ENCODE measurements at places on chromosomes 4 and X.

- H3K36me3 ChIP-seq, result no peaks in the 10 kb centered on the region
- H3K4me1 ChIP-seq, result peaks cover 39% of the 10 kb centered on the region
- peak overlapping the region; percentile 48 for H3K4me3 ChIP-seq
- H3K27me3 ChIP-seq, result no peaks in the 10 kb centered on the region
- no peak for DNase-seq
Measured at GRCh38 chr4:1171311-1172227, 814 bp downstream of the SPON2 start.

DNA sequence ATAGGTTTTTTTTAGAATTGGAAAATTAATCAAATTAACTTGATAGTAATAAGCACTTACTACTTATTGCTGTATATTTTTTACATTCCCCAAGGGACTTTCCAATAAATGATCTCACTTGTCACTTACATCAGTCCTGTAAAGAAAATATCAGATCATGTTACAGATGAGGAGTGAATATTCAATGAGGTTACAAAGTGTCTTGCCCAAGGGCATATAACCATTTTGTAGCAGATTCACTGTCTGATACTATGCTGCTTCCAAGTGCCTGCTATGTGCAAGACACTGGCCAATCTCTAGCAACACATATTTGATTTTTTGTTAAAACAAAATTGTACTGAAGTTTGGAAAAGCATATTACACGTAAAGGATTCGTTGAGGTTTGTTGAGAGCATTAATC is 1287.7 kb downstream of the FAM133A start:
- H3K27ac ChIP-seq, result no peak overlapping the region
- DNase-seq, result no peak
- H3K4me3 ChIP-seq, result no peak overlapping the region
- no peaks in the 10 kb centered on the region for H3K4me1 ChIP-seq
- H3K27me3 ChIP-seq, result no peaks in the 10 kb centered on the region

GRCh38 chr4:56791316-56791715 is 30.2 kb downstream of the SPINK2 start:
- H3K27me3 ChIP-seq, result no peaks in the 10 kb centered on the region
- no peak for DNase-seq
- H3K4me1 ChIP-seq, result peaks cover 5% of the 10 kb centered on the region
- H3K27ac ChIP-seq, result no peak overlapping the region
- H3K4me3 ChIP-seq, result no peak overlapping the region

DNA sequence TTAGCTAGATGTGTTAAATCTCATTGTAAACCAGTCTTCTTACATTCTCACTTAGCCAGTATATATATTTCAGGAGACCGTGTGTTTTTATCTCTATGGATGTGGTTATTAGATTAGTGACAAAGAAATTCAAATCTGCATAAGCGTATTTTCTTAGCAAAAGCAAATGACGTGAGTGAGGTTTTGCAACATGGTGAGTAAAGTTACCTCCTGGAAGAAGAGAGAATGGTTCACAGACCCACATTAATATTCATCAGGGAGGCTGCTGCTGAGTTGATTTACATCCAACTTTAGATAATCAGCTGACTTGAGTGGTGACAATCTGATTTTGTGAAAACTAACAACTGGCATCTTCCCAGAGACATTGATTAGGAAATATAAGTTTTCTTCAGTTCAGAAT is 589.9 kb upstream of the GALNT7 start:
- no peaks in the 10 kb centered on the region for H3K27me3 ChIP-seq
- H3K4me1 ChIP-seq, result no peaks in the 10 kb centered on the region
- DNase-seq, result no peak
- H3K27ac ChIP-seq, result no peak overlapping the region
- no peaks in the 10 kb centered on the region for H3K36me3 ChIP-seq

GRCh38 chr4:24892778-24893177 is 20.1 kb downstream of the CCDC149 start:
- no peak for DNase-seq
- H3K36me3 ChIP-seq, result no peaks in the 10 kb centered on the region
- no peaks in the 10 kb centered on the region for H3K27me3 ChIP-seq
- no peaks in the 10 kb centered on the region for H3K4me1 ChIP-seq
- no peak overlapping the region for H3K4me3 ChIP-seq

- H3K27me3 ChIP-seq, result no peaks in the 10 kb centered on the region
- peaks cover 10% of the 10 kb centered on the region for H3K4me1 ChIP-seq
- H3K36me3 ChIP-seq, result no peaks in the 10 kb centered on the region
- peak overlapping the region; percentile 19 for H3K27ac ChIP-seq
- H3K4me3 ChIP-seq, result peak overlapping the region; percentile 30
Measured at GRCh38 chrX:69137371-69138117, 27.7 kb downstream of the PJA1 start.

GRCh38 chr4:31071508-31072486 is 351.6 kb downstream of the PCDH7 start:
- H3K27ac ChIP-seq, result no peak overlapping the region
- no peaks in the 10 kb centered on the region for H3K27me3 ChIP-seq
- no peak overlapping the region for H3K4me3 ChIP-seq
- no peaks in the 10 kb centered on the region for H3K36me3 ChIP-seq

DNA sequence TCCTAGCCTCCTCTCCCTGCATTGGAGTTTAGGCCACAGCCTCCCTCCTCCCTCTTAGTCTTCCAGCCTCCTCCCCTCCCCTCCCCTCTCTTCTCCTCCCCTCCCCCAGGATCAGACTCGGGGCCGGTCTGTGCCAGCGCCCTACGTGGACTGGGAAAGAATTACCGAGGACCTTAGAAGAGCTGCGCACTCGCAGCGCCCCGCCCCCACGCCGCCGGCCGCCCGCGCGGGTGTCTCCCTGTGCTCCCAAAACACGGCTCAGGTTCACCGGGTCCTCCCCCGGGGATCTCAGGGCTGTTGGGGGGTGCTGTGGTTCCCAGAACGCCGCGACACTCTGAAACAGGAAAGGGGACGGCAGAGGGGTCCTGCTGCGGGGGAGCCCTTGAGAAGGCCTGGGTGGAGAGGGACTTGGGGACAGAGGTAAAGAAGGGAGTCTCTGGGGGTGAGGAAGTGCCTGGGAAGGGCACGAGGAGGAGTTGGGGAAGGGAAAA is 122.3 kb upstream of the TBL1X start:
- no peak for DNase-seq
- peaks cover 16% of the 10 kb centered on the region for H3K4me1 ChIP-seq
- no peaks in the 10 kb centered on the region for H3K36me3 ChIP-seq
- no peaks in the 10 kb centered on the region for H3K27me3 ChIP-seq

DNA sequence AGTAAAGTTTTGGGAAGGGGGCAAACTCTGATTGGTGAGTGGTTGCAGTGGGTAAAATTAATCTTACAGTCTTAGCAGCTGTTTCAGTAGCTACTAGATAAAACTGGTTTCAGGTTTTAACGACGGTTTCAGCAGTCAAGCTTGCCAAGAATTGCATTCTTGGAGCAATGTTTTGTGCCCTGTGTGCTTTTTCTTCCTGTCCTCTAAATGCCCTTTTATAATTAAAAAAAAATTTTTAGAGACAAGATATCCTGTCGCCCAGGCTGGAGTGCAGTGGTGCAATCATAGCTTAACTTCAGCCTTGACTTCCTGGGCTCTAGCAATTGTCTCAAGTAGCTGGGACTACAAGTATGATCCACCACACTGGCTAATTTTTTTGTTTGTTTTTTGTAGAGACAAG is 6.3 kb upstream of the PPEF2 start:
- no peak overlapping the region for H3K27ac ChIP-seq
- no peak overlapping the region for H3K4me3 ChIP-seq
- no peak for DNase-seq
- H3K27me3 ChIP-seq, result no peaks in the 10 kb centered on the region

- H3K36me3 ChIP-seq, result no peaks in the 10 kb centered on the region
- no peak overlapping the region for H3K27ac ChIP-seq
- DNase-seq, result no peak
Measured at GRCh38 chrX:104670051-104670450, 104.1 kb downstream of the IL1RAPL2 start.

- no peak overlapping the region for H3K4me3 ChIP-seq
- no peaks in the 10 kb centered on the region for H3K27me3 ChIP-seq
- no peak overlapping the region for H3K27ac ChIP-seq
Measured at GRCh38 chr4:76160355-76160754, 12.2 kb upstream of the NUP54 start.

GRCh38 chrX:9597361-9598035 is 132.6 kb downstream of the TBL1X start:
- H3K27me3 ChIP-seq, result no peaks in the 10 kb centered on the region
- DNase-seq, result no peak
- no peaks in the 10 kb centered on the region for H3K36me3 ChIP-seq
- H3K4me3 ChIP-seq, result no peak overlapping the region
- no peaks in the 10 kb centered on the region for H3K4me1 ChIP-seq
- no peak overlapping the region for H3K27ac ChIP-seq

GRCh38 chr4:11344916-11345315 is 83.8 kb downstream of the HS3ST1 start:
- no peak for DNase-seq
- H3K4me1 ChIP-seq, result no peaks in the 10 kb centered on the region
- no peak overlapping the region for H3K4me3 ChIP-seq
- H3K36me3 ChIP-seq, result no peaks in the 10 kb centered on the region
- H3K27me3 ChIP-seq, result no peaks in the 10 kb centered on the region

DNA sequence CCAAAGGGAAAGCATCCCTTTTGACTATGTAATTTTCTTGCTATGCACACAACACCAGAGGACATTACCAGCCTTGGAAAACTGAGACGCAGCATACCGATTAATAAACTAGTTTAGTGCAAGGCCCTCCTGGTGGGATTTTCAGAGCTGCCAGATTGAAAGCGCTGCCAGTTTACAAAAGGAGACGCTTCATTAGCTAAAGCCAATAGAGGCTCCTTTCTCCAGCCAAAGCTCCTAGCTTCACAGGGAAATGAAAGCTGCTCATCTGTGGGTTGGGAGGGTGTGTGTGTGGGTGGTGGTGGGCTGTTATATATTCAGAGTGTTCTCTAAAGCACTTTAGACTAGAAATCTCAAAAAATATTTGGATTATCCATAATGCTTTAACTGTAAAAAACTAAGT is 32.4 kb downstream of the SPANXN4 start:
- H3K27ac ChIP-seq, result no peak overlapping the region
- H3K4me1 ChIP-seq, result no peaks in the 10 kb centered on the region
- DNase-seq, result no peak
- no peaks in the 10 kb centered on the region for H3K27me3 ChIP-seq
- H3K36me3 ChIP-seq, result no peaks in the 10 kb centered on the region

- no peaks in the 10 kb centered on the region for H3K4me1 ChIP-seq
- no peak for DNase-seq
- H3K27ac ChIP-seq, result no peak overlapping the region
- no peaks in the 10 kb centered on the region for H3K27me3 ChIP-seq
Measured at GRCh38 chr4:156875704-156876103, 95.9 kb downstream of the PDGFC start.

GRCh38 chr4:99536271-99536670 is 25.4 kb downstream of the C4orf17 start:
- no peaks in the 10 kb centered on the region for H3K27me3 ChIP-seq
- no peak overlapping the region for H3K4me3 ChIP-seq
- H3K4me1 ChIP-seq, result peaks cover 4% of the 10 kb centered on the region
- no peak overlapping the region for H3K27ac ChIP-seq
- no peak for DNase-seq
- H3K36me3 ChIP-seq, result no peaks in the 10 kb centered on the region

- H3K4me1 ChIP-seq, result peaks cover 18% of the 10 kb centered on the region
- H3K27me3 ChIP-seq, result no peaks in the 10 kb centered on the region
- H3K36me3 ChIP-seq, result no peaks in the 10 kb centered on the region
- DNase-seq, result peak; percentile 84
- peak overlapping the region; percentile 97 for H3K27ac ChIP-seq
- peak overlapping the region; percentile 58 for H3K4me3 ChIP-seq
Measured at GRCh38 chrX:49269010-49269766, 405 bp upstream of the PPP1R3F start.

DNA sequence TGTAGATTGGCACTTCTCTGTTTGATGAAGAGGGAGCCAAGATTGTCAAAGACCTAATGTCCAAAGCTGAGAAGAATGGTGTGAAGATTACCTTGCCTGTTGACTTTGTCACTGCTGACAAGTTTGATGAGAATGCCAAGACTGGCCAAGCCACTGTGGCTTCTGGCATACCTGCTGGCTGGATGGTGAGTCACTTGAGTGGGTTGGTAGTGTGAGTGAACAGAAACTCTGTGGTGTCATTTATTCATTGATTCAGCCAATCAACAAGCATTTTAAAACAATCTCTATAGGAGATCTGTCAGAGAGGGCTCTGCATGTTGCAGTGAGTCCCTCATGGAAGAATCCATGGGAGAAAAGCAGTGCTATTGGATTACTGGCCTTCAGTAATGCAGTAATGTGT is 16.3 kb downstream of the TAF9B start:
- peaks cover 5% of the 10 kb centered on the region for H3K36me3 ChIP-seq

- DNase-seq, result no peak
- H3K27ac ChIP-seq, result no peak overlapping the region
- H3K27me3 ChIP-seq, result no peaks in the 10 kb centered on the region
- H3K36me3 ChIP-seq, result peaks cover 12% of the 10 kb centered on the region
Measured at GRCh38 chr4:106048250-106048971, 153.1 kb downstream of the NPNT start.

GRCh38 chr4:85826060-85826678 is 351.2 kb downstream of the ARHGAP24 start:
- H3K36me3 ChIP-seq, result no peaks in the 10 kb centered on the region
- DNase-seq, result no peak
- H3K4me1 ChIP-seq, result peaks cover 55% of the 10 kb centered on the region
- no peak overlapping the region for H3K27ac ChIP-seq
- H3K4me3 ChIP-seq, result no peak overlapping the region

Data from esophagus squamous epithelium (tissue), 5 donors.